Activated CD4-positive, CD25-positive, alpha-beta regulatory T cell (primary cell): ENCODE measurements at places on chromosomes 4 and X.

- DNase-seq = no peak
These were observed 184.0 kb upstream of the PGRMC2 start for GRCh38 chr4:128471576-128471975.

DNA sequence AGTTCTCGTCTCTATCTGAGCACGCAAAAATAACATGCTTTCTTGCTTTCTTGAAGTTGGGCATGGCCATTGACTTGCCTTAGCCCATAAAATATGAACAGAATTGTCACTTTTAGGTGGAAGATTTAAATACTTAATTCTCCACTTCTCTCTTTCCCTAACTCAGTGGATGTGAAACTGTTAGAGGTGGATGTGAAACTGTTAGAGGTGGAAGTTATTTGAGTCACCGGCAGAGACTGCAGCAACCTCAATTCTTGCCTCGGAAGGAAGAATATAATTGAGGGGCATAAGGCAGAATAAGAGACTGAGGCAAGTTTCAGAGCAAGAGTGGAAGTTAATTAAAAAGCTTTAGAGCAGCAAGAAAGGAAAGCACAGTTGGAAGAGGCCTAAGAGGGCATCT is 2.8 kb upstream of the PARM1 start:
- no peak for DNase-seq

- DNase-seq = no peak
These were observed 76.4 kb downstream of the CCDC160 start for GRCh38 chrX:134313418-134313817.

DNA sequence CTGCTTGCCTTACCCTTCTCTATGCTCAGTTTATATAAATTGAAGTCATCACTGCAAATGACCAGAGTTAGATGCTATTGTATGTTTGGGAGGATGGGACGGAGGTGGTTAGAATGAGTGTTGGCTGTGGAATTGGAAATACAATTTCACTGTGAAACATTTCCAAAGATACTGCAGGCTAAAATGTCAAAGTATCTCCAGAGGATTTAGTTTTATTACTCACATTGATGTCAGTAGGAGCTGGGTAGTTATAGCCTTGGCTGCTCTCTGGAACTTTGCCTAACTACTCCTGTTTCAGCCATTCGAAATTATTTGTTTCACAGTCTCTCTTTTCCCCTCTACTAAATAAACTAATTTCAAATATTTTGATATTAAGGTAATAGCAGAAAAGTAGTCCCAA is 92.6 kb upstream of the PPP3CA start:
- DNase-seq = no peak

GRCh38 chr4:72887152-72887551 is 182.4 kb downstream of the COX18 start:
- DNase-seq = no peak
